ENCODE measurements at places on chromosomes 6 and 20.

- no peak for DNase-seq
Observed at GRCh38 chr6:29797135-29797534, 30.5 kb upstream of the HLA-G start.

DNA sequence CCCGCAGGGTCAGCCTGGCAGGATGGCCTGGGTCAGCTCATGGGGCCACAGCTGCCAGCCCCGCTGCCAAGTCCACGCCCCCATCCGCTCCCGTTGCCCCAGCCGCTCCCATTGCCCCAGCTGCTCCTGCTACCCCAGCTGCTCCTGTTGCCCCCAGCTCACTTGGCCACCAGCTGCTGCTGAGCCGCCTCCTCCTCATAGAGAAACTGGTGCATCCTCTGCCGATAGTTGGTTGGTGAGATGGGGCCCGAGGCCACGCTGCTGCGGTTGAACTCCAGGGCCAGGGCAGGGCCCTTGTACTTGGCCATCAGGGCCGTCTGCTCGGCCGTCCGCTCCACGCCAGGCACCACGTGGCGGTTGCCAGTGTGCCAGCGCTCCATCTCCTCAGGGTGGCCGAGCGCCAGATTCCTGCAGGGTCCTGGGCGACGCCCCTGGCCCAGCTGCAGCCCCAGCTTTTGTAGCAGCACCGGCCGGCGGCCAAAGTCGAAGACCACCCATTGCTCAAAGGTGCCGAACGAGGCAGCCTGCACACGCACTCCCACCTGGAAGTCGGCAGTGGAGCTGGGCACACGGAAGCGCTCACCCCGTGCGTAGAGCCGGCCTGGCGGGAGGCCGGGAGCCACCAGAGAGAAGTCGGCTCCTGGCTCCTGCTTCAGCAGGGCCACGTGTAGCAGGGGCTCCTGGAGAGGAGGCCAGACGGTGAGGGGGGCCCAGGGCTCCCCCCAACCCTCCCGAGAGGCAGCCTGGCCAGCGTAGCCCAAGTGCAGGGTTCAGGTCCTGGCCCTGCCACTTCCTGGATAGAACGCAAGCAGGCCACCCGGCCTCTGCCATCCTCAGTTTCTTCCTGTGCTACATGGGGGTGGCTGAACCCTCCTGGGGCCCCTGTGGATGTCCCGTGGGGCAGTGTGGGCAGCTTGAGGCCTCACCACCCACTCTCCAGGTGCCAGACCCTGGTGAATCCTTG lies 4.8 kb downstream of the HELZ2 start:
- no peak for DNase-seq

DNA sequence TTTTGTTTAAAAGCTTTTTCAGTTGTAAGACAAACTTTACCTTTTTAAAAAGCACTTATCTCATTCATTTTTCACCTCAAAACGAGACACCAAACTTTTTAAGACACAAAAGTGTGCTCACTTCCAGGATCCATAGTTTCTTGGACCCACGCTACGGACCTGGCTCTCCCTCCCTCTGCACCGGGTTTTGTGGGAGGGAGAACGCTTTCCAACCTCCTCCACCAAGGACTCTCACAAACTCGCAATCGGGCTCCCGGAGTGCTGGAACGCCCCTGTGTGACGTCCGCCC lies 436 bp downstream of the CAGE1 start:
- no peak for DNase-seq

DNA sequence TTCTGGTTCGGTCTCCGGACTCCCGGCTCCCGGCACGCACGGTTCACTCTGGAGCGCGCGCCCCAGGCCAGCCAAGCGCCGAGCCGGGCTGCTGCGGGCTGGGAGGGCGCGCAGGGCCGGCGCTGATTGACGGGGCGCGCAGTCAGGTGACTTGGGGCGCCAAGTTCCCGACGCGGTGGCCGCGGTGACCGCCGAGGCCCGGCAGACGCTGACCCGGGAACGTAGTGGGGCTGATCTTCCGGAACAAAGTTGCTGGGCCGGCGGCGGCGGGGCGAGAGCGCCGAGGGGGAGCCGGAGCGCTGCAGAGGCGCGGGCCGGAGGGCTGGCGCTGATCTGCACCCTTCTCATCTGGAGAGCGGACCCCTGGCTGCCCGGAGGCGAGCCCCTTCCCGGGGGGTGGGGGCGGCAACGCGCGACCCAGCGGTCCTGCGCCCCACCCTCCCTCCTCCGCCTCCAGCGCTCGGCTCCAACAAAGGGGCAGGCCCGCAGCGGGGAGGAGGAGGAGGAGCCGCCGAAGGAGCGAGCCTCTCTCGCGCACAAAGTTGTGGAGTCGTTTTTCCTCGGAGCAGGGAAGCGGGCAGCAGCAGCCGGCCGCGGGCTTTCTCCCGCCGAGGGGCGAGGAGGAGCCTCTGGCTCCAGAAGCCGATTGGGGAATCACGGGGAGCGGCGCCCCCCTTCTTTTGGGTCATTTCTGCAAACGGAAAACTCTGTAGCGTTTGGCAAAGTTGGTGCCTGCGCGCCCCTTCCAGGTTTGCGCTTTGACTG lies at the start of gene UTRN:
UTRN (plus strand) TSS at position 553 of the 765 bp plus-strand sequence. CDS start 6,494 bp downstream, outside the sequence.
- no peak for DNase-seq

GRCh38 chr6:27568226-27568897 lies 95.5 kb upstream of the ZNF184 start:
- DNase-seq, result no peak

GRCh38 chr6:106227612-106228507 lies 97.7 kb downstream of the ATG5 start:
- no peak for DNase-seq

DNA sequence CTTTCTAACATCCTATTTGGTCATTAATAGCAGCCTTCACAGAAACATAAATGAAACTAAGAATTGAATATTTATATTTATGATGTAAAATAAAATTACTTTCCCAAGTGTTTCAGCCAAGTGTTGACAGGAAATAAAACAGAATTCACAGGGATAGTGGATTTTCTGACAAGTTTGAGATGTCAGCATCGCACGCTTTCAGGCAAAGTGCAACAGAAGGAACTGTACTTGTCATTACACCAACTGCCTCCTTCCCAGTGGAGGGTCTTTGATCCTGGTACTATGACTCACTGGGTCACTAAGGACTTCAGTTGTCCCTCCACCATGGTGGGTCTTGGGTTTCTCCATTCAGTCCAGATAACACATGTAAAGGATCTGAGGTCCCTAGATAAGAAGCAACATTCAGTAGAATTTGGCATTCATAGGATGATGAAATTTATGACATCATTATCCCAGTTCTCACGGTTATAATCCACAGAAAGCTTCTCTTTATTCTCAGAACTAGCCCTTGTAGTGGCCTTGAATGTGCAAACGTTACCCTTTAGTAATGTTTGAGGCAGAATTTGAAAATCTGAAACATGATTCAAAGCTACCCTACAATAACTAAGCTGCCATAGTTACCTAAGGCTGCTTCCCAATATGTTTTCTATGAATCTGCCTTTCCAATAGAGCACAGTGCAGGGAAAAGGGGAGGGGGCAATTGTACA lies 3.8 kb upstream of the TNFAIP3 start:
- DNase-seq, result no peak

DNA sequence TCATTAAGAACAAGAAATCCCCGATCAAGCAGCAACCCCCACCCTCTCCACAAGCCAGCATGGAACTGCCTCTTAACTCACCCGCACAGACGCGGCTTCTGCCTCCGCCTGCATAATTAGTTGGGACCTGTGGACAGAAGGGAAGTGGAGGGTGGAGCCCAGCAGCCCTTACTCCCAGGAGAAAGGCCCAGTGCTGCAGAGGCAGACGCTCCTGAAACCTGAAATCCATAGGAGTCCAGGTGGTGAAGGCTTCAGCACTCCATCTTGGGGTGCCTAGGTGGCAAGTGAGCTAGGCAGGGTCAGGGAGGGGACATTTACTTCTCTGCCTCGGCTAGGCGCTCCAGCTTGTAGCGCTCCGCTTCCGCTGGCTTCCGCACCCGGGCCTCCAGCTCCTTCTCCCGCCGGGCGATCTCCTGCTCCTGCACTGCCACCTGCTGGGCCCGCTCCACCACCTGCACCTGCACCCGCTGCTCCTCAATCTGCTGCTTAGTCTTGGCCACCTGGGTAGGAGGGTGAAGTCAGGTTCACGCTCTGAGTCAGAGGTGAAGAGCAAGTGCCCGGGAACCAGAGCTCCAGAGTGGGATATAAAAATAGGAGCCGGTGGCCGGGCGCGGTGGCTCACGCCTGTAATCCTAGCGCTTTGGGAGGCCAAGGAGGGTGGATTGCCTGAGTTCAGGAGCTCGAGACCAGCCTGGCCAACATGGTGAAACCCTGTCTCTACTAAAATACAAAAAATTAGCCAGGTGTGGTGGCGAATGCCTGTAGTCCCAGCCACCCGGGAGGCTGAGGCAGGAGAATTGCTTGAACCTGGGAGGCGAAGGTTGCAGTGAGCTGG lies 10.7 kb downstream of the TUBB start:
- peak; percentile 57 for DNase-seq

DNA sequence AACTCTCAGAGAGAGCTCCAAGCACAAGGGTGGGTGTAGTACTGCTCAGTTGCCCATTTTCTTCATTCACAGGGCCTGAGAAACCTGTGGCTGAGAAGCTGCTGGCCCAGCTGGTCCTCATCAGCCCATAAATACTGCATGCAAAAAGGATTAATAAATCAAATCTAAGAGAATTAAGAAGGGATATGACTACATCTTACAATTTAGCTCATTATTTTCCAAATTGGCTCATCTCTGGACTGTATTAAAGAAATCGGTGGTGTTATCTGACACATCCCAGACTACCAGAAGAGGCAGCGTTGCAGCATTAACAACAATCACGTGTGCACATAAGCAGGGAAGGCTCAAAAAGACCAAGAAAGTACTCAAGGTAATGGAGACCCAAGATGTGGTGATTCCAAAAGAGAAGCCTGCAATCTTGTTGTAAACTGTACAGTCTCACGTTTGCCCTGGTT lies 90.7 kb downstream of the CD24 start:
- DNase-seq, result no peak

- DNase-seq, result no peak
Observed at GRCh38 chr20:49631061-49631716, 63.3 kb upstream of the PTGIS start.

- DNase-seq, result no peak
Observed at GRCh38 chr6:156068881-156069280, 613.2 kb upstream of the NOX3 start.

GRCh38 chr20:23508449-23509229 lies 17.7 kb downstream of the CST8 start:
- DNase-seq, result no peak

- DNase-seq, result no peak
Observed at GRCh38 chr6:113414511-113414910, 442.6 kb upstream of the MARCKS start.

DNA sequence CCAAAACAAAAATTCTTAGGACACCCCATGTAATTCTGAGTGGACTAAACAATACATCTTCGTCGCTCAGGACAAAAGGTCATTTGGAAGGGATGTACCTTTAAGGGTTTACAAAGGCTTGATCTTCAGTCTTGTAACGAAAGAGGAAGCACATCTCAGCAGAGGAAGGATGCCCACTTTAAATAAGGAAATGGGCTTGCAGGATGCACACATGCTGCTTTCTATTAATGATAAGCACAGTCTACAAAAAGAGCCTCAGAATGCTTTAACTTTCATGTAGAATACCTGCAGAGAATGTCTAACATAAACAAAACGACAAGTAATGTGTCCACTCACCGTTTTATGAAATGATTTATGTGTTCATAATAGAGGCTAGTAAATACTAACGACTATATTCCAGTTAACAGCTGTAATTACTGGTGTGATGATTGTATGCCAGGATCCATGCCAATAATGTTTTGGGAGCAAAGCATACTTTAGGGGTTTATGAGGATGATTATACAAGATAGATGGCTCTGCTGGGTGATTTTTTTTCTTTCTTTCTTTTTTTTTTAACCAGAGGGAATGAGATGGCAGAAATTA lies 216.9 kb downstream of the GMDS start:
- DNase-seq, result no peak

DNA sequence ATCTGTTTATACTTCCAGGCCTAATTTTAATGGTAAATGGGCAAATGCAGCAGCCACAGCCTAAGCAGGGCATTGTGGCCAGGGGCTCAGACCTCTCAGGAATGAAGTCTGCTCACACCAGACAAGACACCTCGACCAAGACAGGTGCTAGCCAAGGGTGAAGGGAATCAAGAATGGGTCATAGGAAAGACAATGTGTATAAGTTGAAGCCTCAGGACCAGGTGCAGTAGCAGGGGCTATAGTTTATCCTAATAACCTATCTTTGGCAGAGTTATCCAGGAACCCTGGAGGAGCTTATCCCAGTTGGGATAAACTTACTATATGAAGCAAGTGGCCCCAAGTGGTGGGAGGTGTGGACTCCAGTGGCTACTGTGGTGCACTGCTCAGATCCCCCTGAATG lies 165.0 kb upstream of the TAB2 start:
- DNase-seq, result no peak

GRCh38 chr6:165770397-165771082 lies 107.5 kb upstream of the PDE10A start:
- no peak for DNase-seq

DNA sequence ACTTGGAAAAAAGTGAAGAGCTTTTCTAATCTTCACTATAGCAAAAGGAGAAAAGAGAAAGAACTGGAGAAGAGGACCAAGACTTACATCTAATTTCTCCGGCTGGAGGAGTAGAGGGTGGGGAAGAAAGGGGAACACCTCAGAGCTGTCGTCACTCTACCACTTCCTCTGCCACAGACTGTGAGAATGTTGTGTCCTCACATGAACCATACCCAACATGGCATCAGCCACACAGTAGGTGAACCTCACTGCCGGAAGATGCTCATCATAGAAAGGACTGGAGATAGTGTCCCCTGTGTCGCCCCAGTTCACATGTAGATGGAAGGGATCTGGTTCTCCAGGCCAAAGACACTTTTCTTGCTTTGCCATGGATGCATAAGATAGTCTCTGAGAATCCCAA lies 604.4 kb upstream of the NOX3 start:
- no peak for DNase-seq

GRCh38 chr20:44748005-44748370 lies 2.3 kb downstream of the KCNK15 start:
- DNase-seq, result no peak

DNA sequence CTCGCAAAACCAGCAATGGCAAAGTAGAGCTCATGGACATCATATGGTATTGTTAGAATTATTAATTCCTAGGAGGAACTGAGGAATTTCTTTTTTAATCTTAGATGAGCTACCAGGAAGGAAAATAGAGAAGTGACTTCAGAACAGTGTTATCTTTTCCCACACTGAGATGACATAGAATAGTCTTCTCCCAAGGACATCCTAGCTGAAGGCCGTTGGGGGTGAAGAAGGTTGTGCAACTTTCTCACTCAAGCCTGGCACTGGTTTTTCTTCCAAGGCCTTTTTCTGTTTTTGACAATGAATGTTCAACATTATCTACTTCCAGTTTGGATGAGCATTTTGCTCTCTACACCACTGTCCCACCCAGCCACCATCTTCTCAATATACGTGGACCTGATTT lies 35.8 kb upstream of the MAS1 start:
- no peak for DNase-seq

DNA sequence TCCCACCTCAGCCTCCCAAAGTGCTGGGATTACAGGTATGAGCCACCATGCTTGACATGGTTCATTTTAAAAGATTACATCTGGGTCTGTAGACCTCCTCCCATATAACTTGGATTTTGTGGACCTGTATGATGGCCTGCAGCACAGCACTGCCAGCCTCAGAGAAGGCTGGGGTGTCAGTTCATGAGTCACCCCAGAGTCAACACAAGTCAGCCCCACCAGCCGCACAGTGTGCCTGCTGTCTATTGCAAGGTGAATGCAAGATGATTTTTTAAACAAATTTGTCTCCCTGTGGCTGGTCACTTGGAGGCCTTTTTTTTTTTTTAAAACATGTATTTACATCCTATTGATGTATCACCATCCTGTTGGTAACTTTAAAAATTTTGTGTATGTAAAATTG lies 76.7 kb downstream of the RREB1 start:
- DNase-seq, result no peak

- DNase-seq, result no peak
Observed at GRCh38 chr20:29878281-29878741, 1379.2 kb upstream of the DEFB115 start.

- no peak for DNase-seq
Observed at GRCh38 chr6:160015778-160016684, 47.1 kb downstream of the IGF2R start.

All from activated CD4-positive, CD25-positive, alpha-beta regulatory T cell (primary cell).